ENCODE measurements at places on chromosomes 3 and 15. TPM values are rescaled to one million over a fixed set of nuclear protein-coding genes. Genes with fewer than 3 reads are reported as not detected.

DNA sequence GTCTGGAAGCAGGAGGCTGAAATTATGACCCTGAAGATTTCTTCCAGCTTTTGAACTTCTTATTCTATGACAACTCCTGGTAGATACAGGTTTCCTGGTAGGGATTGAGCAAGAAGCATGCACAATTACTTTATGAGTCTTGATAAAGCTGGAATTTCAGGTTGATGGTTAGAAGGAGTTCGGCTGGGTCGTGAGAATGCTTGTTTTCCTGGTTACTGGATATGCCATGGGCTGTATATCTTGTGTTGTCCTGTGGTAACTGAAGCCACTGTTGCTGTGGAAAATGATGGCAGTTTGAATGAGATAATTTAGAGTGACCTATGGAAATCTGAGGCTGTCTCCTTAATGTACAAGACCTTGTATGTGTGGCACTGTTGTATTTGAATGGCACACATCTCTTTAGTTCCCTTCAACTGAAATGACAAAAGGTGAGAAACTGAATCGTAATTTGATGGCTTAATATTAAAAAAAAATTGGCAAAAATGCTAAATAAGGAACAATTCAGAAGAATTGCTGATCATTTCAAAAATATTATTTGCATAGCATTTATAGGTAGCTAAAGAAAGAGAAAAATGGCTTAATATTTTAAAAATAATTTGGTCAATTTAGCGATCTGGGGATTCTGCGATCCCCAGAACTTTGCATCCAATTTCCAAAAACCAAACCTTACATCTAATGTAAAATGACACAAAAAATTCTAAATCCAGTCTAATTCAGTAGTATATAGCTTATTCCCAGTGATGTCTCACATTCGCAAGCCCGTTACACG, 1.1 kb upstream of the UBE2E1 start:
- H3K4me1 ChIP-seq: peaks cover 18% of the 10 kb centered on the region
- H3K36me3 ChIP-seq: no peaks in the 10 kb centered on the region
- no peak overlapping the region for H3K27ac ChIP-seq
- H3K4me3 ChIP-seq: no peak overlapping the region

GRCh38 chr15:75022783-75023180, 608 bp upstream of the PPCDC start:
- DNase-seq: no peak
- H3K27ac ChIP-seq: no peak overlapping the region
- H3K27me3 ChIP-seq: no peaks in the 10 kb centered on the region
- no peaks in the 10 kb centered on the region for H3K4me1 ChIP-seq
- H3K4me3 ChIP-seq: no peak overlapping the region
- H3K36me3 ChIP-seq: no peaks in the 10 kb centered on the region

DNA sequence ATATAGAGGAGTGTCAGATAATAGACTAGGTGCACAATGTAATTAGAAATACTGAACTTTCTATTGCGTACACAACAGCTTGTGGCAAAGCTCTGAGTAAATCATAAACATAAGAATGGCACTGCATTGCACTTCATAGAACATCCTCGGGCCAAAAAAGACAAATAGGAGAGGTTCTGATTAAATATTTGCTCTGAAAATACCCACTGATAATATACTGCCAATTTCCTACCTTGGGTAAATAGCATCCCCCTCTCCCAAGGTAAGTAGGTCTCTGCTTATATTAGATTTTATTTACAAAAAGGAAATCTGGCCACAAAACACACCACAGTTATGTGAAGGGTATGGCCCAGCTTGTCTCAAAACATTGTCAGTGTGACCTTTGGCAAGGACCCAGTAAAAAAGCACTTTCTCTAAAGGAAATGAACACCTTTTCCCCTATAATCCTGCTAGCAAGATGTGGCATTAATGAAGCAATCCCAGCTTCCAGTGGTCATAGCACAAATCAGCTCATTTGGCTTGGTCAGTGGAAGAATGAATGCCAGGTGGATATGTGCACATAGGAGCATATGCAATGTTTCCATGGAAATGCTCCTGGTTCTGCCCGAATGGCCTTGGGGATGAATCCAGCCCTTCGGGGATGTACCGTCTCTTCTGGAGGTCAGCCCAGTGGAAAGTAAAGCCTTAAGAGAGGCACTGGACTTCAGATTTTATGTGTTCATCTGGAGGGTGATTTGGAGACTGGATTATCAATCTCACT, 315.9 kb downstream of the LSAMP start:
- no peaks in the 10 kb centered on the region for H3K27me3 ChIP-seq
- no peak overlapping the region for H3K4me3 ChIP-seq
- DNase-seq: no peak
- H3K4me1 ChIP-seq: no peaks in the 10 kb centered on the region
- H3K36me3 ChIP-seq: no peaks in the 10 kb centered on the region

GRCh38 chr3:175914785-175915184, 1055.7 kb downstream of the NAALADL2 start:
- H3K27me3 ChIP-seq: no peaks in the 10 kb centered on the region
- no peaks in the 10 kb centered on the region for H3K4me1 ChIP-seq
- no peak overlapping the region for H3K27ac ChIP-seq
- H3K4me3 ChIP-seq: no peak overlapping the region

DNA sequence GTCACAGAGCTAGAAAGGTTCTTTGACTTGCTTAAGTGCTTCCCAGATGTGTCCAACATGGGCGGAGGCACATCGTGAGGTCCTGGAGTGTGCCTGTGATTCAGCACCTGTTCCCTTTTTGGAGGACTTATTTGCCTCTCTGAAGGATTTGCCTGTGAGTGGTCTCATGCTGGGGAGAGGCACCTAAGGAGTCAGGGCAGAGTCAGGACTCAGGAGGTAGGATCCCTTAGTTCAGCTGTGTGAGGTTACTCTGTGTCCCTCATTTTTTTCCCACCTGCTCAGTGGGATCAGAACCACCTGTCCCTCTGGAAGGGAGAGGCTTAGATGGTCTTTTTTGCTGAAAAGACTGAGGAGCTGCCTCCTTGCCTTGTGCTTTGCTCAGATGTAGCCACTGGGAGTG, 3.0 kb downstream of the ZNF589 start:
- DNase-seq: no peak
- H3K4me3 ChIP-seq: no peak overlapping the region
- no peak overlapping the region for H3K27ac ChIP-seq

- no peak for DNase-seq
- no peak overlapping the region for H3K27ac ChIP-seq
- no peaks in the 10 kb centered on the region for H3K27me3 ChIP-seq
- H3K4me1 ChIP-seq: peaks cover 12% of the 10 kb centered on the region
- H3K4me3 ChIP-seq: no peak overlapping the region
Observed at GRCh38 chr3:188911026-188911850, 260.5 kb upstream of the TPRG1 start.

GRCh38 chr3:171687581-171687980, 122.7 kb downstream of the PLD1 start:
- DNase-seq: no peak
- H3K27ac ChIP-seq: no peak overlapping the region
- no peaks in the 10 kb centered on the region for H3K4me1 ChIP-seq
- H3K27me3 ChIP-seq: no peaks in the 10 kb centered on the region
- H3K36me3 ChIP-seq: peaks cover 22% of the 10 kb centered on the region
- H3K4me3 ChIP-seq: no peak overlapping the region

DNA sequence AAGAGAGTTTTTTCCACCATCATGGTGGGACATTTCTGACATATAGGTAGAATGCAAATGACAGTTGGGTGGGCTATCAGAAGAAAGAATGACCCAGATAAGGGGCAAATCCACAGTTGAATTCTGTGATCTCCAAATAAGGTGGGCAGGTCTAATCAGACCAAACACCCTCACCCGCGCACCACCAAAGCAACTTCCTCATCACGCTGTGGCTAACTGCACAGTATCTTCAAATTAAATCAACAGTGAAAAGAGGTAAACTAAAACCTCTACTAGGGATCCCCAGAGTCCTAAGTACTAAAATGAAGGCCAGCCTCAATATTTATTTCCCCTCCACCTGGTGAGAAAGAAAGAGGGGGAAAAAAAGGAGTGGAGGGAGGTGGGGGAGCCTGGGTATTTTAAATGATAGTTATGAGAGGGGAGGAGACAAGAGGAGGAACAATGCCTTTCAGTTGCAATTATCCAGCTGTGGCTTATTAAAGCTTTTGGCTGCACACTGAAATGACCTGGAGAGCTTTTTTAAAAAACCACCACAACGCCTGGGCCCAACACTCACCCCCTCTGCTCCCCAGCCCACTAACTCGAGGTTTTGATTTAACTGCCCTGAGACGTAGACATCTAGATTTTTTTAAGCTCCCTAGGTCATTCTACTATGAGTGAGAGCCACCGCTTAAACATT, 61.0 kb downstream of the LRIG1 start:
- peaks cover 34% of the 10 kb centered on the region for H3K4me1 ChIP-seq
- no peaks in the 10 kb centered on the region for H3K36me3 ChIP-seq
- no peak for DNase-seq
- no peaks in the 10 kb centered on the region for H3K27me3 ChIP-seq
- H3K4me3 ChIP-seq: no peak overlapping the region

IL5RA gene
- total RNA-seq: not detected

TGM4 gene
- total RNA-seq: 0.24 TPM

SLC12A1 gene
- not detected for total RNA-seq

LOXL1 gene
- 9.2 TPM for total RNA-seq

RPN1 gene
- total RNA-seq: 250 TPM
